Stimulated activated CD4-positive, alpha-beta T cell treated with anti-CD3 and anti-CD28 coated beads, Interleukin-1b, Interleukin-23, amount 100 ng/mL, for 1 hour (primary cell): ENCODE measurements at places on chromosomes 7 and 10.

- no peak for DNase-seq
Measured at GRCh38 chr10:126302826-126303665, 85.2 kb downstream of the ADAM12 start.

DNA sequence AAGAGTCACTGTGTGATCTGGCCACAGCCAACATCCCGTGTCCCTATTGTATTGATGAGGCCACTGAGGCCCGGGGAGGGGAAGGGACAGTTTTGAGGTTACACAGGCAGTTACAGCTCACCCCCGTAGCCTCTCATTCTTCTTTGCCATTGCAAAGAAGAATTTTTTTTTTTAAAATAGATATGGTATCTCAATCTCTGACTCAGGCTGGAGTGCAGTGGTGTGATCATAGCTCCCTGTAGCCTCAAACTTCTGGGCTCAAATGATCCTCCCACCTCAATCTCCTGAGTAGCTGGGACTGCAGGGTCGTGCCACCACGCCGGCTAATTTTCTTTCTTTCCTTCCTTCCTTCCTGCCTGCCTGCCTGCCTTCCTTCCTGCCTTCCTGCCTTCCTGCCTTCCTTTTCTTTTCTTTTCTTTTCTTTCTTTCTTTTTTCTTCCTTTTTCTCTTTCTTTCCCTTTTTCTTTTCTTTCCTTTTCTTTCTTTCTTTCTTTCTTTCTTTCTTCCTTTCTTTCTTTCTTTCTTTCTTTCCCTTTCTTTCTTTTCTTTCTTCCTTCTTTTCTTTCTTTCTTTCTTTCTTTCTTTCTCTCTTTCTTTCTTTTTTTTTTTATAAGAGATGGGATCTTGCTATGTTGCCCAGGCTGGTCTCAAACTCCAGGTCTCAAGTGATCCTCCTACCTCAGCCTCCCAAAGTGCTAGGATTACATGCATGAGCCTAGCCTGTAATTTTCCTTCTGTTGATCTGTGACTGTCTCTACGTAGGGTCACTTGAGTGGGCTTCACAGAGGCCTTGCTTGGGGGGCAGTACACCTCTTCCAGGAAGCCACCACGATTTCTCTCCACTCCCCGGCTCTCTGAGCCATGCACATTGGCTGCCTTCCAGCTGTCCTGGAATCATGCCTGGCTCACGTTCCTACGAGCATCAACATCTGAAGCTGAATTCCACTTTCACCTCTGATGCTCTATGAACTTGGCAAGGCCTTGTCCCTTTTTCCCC is 31.3 kb downstream of the TMEM270 start:
- DNase-seq, result no peak

GRCh38 chr7:85479918-85480643 is 293.2 kb upstream of the SEMA3D start:
- no peak for DNase-seq

- no peak for DNase-seq
Measured at GRCh38 chr10:130816116-130816901, 495.2 kb downstream of the TCERG1L start.

DNA sequence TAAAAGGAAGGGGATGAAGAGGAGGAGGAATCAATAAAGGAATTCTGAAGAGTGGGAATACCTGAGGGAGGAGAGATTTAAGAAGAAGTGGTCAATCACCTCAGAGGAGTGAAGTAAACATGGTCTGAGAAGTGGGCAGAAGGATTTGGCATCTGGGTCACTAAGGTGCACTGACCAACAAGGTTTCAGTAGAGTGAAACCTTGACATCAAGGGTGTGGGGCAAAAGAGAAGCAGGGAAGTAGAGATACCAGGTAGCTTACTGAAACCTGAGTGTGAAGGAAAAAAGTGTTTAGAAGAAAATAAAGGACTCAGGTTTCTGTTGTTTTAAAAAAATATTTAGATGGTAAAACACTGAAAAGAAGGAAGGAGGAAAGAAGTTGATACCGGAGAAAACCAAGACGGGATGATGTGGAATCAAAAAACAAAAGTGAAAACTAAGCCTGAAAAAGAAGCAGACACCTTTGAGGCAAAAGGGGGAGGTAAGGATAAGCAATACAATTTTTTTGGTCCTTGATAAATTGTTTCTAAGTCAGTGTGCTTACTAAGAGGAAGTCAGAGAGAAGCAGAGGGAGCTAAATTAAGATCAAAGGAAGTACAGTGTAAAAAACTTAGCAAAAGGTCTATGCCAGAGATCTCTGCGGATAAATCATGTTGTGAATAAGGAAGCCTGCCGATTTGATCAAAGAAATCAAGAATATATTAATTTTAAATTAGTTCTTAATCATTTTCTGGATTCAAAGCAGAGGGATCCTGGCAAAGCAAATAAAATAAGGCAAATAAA is 137.2 kb upstream of the GPR22 start:
- no peak for DNase-seq

DNA sequence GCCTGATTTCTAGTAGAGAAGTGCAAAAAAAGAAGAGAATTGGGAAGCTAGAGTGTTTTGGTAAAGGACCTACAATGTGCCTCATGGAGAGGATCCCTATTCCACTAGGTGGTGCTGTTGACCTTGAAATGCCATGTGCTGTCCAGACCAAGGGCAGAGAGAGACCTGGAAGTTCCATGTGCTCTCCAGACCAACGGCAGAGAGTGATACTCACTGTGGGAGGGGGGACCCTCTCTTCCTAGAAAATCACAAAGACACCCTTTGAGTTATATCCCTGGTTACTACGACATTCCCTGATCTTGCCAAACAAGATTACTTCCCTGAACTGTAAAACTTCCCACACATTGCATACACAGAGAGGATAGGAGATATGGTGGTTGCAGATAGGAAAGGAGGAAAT is 212.7 kb upstream of the ZNF804B start:
- DNase-seq, result no peak

DNA sequence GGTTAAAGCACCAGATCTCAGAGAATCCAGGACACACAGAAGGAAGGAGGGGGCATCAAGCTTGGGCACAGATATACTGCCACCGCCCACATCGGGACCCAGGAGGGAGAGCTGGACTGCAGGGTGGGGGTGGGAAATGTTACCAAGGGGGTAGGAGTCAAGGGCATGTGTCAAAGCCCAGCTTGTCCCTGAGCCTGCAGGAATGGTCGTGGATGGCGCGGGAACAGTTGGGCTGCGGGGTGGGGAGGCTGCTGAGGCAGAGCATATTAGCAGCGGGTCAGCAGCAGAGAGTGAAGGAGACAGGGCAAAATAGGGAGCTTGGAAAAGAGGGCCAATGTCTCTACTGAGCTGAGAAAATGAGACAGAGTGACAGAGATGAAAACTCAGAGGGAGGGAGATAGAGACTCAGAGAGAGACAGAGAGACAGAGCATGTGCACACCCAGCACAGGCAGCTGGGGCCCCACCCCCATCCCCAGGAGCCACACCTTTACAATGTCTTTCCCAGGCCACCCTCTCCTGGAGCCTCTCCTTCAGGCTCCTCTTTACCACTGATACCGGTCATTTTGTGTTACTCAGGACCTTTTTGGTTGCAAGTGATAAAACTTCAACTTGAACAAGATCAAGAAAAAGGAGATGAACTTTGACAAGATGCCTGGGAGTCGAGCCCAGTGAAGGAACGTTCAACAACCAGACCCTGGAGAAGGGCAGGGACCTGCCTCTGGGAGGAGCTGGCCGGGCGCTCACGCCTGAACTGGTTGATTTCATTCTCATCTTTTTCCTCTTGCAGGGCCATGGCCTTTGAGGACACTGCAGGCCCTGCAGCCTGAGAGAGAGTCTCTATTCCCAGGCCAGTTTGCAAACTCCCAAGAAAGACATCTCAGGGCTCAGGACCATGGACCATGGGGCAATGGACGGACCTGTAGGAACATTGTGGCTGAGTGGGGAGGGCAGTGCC is 50.0 kb downstream of the AOC1 start:
- no peak for DNase-seq
